ENCODE measurements at places on chromosomes 2 and 18.

- no peak for DNase-seq
- H3K36me3 ChIP-seq = no peaks in the 10 kb centered on the region
- H3K4me1 ChIP-seq = no peaks in the 10 kb centered on the region
- no peak overlapping the region for H3K4me3 ChIP-seq
These were observed 7.7 kb downstream of the FAM228A start for GRCh38 chr2:24182507-24182906.

DNA sequence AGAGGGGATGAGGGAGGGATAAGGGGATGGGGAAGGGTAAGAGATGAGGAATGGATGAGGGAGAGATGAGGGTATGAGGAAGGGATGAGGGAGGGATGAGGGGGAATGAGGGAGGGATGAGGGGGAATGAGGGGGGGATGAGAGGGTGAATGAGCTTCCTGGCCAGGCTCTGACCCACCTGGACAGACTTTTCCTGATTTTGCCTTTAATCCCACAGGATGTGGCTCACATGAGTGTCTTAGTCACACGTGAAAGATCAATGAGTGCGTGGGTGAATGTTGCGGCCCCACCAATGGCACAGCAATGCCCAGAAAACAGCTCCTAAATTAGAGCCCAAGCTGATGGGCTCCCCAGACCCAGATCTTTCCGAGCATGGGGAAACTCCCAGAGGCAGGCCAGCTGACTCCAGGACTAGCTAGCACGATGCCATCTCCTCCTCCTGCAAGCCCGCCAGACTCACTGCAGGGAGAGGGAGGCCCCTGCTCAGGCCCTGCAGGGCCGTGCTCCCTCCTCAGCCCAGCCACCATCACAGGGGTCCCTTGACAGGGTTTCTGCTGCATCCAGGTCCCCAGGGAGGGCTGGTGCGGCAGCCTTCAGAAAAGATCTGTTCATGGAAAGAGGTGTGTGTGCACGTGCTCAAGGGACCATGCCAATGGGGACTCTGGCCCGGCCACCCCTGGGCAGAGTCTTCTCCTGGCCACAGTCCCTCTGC is 41.4 kb downstream of the AQP12A start:
- H3K27ac ChIP-seq = no peak overlapping the region
- DNase-seq = no peak
- peaks cover 14% of the 10 kb centered on the region for H3K4me1 ChIP-seq
- H3K27me3 ChIP-seq = no peaks in the 10 kb centered on the region

DNA sequence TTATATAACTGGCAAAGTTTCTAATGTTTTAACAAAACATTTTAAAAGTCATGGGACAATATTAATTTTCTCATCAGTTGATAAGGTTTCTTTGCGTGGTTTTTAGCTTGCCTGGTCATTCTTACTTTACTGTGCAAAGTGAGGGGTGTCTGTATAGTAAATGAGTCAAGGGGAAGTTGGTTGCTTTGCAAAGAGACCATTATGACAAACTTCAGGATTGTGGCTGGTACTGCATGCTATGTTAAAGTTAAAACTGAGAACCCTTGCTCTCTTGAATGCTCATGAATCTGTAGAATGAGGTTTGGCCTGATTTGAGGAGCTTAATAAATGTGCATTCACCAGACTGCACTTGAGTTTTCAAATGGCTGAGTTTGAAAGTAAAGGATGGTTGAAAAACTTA is 47.0 kb downstream of the COL4A4 start:
- DNase-seq = no peak
- no peaks in the 10 kb centered on the region for H3K27me3 ChIP-seq
- no peaks in the 10 kb centered on the region for H3K4me1 ChIP-seq
- no peak overlapping the region for H3K4me3 ChIP-seq

DNA sequence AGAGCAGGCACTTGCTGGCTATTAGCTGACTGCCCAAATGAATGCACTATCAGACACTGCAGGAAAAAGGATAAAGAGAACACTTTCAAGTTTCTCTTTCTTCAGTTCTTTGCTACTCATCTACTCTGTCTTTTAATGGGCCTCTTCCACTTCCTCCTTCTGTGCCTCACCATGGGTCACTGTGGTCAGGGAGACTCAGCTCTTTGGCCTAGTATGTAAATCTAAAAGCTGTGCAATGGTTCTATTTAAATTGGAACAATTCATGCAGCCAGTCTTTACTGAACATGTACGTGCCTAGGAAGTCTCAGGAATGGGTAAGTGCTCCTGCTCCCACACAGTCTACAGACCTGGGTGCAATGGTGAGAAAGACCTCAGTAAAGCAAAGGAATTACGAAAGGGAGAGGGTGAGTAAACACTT is 79.1 kb upstream of the DNMT3A start:
- H3K27ac ChIP-seq = no peak overlapping the region
- no peak overlapping the region for H3K4me3 ChIP-seq
- H3K27me3 ChIP-seq = no peaks in the 10 kb centered on the region
- peaks cover 6% of the 10 kb centered on the region for H3K36me3 ChIP-seq
- no peaks in the 10 kb centered on the region for H3K4me1 ChIP-seq

GRCh38 chr18:840516-840915 is 28.5 kb upstream of the YES1 start:
- H3K4me1 ChIP-seq = peaks cover 4% of the 10 kb centered on the region
- no peaks in the 10 kb centered on the region for H3K27me3 ChIP-seq
- DNase-seq = no peak

DNA sequence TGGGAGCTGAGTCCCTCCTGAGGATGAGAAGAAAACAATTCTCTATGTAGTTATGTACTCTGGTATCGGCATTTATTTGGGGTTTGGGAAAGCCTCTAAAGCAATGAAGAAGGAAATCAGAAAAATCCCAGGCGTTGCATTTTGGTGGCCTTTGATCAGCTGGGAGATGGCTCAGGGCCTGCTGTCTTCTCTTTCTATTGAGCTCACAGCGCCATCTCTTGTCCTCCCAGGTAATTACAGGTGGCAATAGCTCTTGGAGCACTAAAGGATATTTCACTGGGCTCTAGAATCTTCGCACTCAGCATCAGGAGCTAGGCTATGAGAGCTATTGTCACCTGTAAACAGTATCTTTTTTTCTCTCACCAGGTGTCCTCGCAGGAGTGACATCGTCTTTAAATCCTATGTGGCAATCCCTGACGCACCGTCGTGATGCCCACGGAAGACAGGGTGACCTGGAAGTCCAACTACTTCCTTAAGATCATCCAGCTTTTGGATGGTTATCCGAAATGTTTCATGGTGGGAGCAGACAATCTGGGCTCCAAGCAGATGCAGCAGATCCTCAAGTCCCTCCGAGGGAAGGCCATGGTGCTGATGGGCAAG is 76.1 kb upstream of the PMAIP1 start:
- H3K36me3 ChIP-seq = no peaks in the 10 kb centered on the region
- no peaks in the 10 kb centered on the region for H3K4me1 ChIP-seq
- DNase-seq = peak; percentile 70
- H3K27me3 ChIP-seq = no peaks in the 10 kb centered on the region
- no peak overlapping the region for H3K4me3 ChIP-seq

- no peak overlapping the region for H3K27ac ChIP-seq
- H3K4me1 ChIP-seq = peaks cover 3% of the 10 kb centered on the region
- H3K27me3 ChIP-seq = no peaks in the 10 kb centered on the region
These were observed 122.8 kb downstream of the TMEM18 start for GRCh38 chr2:554444-554843.

DNA sequence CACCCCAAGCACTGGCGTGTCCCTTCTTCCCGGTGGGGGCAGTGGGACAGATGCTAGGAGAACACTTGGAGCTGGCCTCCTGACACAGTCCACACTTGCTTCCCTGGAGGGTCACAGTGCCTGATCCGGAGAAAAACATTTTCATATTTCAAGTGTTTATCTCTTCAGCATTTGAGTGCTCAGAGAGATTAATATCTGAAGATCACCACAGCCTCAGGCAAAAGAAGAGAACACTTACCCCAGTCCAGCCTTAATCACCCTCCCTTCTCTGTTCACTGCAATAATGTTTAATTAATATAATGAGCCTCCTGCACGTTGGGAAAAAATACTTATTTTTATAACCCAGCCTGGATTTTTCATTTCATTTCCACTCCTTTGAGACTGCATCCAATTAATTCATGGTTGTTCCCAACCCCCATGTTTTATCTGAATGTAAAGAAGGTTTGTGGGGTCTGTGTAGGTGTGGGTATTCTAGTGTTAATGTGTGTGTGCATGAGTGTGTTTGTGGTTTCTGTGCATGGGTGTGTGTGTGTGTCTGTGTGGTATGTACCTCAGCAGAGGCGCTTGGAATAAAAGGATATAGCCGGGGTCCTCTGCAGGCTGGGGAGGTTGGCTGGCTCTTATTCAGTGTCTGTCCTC is 72.1 kb downstream of the NRP2 start:
- H3K27me3 ChIP-seq = no peaks in the 10 kb centered on the region
- peaks cover 36% of the 10 kb centered on the region for H3K4me1 ChIP-seq
- no peak for DNase-seq

- no peak overlapping the region for H3K4me3 ChIP-seq
- no peak for DNase-seq
- no peak overlapping the region for H3K27ac ChIP-seq
- H3K27me3 ChIP-seq = no peaks in the 10 kb centered on the region
- H3K36me3 ChIP-seq = peaks cover 4% of the 10 kb centered on the region
- H3K4me1 ChIP-seq = peaks cover 10% of the 10 kb centered on the region
These were observed 50.1 kb upstream of the LPIN2 start for GRCh38 chr18:3062798-3063680.

DNA sequence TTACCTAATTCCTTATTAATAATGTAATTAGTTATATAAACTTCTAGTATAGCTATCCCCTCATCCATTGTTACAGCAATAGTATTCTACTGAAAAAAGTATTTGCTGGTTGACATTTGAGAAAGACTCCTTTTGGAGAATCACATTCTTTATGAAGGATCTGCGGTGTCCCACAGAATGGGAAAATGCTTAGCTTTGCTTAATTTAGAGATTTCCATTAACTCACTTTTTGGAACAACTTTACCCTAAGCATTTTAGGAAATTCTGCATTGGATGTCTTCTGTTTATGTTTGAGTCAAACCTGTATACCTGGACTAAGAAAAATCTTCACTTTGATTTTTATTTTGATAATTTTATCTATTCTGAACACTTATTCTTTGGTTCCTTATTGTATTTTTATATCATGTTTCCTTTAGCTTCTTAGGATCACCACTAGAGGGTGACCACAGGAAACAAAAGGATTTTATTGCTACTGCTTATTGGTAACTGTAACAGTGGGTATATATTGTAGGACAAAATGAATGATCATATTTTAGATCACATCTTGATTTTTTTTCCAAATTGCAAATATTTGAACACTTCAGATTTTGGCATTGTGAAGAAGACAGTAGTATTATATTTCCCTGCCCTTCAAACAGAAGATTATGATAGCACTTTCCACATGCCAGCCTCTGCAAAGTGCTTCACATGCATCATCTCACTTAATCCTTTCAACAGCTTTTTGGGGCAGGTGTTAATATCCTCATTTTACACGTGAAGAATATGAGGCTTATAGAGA is 79.6 kb downstream of the MIB1 start:
- H3K4me1 ChIP-seq = no peaks in the 10 kb centered on the region
- no peaks in the 10 kb centered on the region for H3K27me3 ChIP-seq
- H3K27ac ChIP-seq = no peak overlapping the region
- no peak for DNase-seq
- H3K4me3 ChIP-seq = no peak overlapping the region

DNA sequence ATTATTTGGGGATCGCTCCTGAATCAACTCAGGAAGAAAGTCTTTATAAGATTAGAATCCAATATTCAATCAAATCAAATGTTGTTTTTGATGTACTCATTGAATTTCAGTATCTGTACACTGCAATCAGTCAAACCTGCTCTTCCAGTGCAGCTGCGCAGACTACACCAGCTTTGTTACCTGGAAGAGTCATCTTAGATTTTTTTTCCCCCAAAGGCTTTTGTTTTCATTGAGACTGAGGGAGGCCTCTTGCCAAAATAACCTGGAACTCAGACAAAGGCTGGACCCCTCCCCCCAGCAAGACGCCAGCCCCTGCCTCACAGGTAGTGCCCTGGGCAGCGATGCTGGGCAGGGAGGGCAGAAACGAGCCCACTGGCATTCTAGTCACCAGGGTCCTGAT is 74.8 kb downstream of the ARHGEF4 start:
- H3K36me3 ChIP-seq = peaks cover 27% of the 10 kb centered on the region
- H3K4me1 ChIP-seq = peaks cover 18% of the 10 kb centered on the region
- H3K27ac ChIP-seq = no peak overlapping the region
- H3K4me3 ChIP-seq = no peak overlapping the region
- DNase-seq = no peak
- H3K27me3 ChIP-seq = peaks cover 2% of the 10 kb centered on the region

DNA sequence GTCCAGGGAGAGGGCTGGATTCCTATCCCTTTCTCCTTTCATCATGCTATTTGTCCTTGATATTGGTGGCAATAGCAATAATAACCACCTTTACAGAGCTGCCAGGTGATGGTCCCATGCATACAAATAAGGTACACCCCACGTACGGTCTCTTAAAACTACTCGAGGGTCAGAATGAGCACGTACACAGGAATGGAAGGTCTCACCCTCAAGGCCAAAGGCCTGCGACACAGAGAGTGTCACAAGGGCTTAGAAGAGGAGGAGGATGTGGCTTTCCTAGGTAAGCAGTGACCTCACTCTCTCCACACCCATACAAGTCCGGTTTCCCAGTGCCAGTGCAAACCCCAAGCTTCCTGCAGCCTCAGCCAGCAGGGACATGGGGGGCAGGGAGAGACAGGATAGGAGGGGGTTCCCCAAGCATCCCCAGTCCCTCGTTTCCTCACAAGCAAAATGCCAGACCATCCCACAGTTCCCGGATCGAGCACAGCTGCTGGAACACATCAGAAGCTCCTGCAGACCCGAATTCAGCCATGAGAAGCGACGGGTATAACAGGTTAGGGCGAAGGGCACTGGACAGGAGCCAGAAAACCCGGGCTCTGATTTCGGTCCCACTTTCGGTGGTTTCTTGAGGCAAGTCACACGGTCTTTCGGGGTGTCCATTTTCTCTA is 49.2 kb downstream of the PLB1 start:
- no peaks in the 10 kb centered on the region for H3K27me3 ChIP-seq
- H3K36me3 ChIP-seq = no peaks in the 10 kb centered on the region
- no peak overlapping the region for H3K27ac ChIP-seq
- no peak overlapping the region for H3K4me3 ChIP-seq
- DNase-seq = no peak
- H3K4me1 ChIP-seq = peaks cover 17% of the 10 kb centered on the region

GRCh38 chr18:46809145-46809544 is 52.3 kb upstream of the ST8SIA5 start:
- H3K27me3 ChIP-seq = no peaks in the 10 kb centered on the region
- no peak for DNase-seq
- H3K27ac ChIP-seq = no peak overlapping the region
- H3K4me1 ChIP-seq = no peaks in the 10 kb centered on the region
- no peaks in the 10 kb centered on the region for H3K36me3 ChIP-seq
- no peak overlapping the region for H3K4me3 ChIP-seq

DNA sequence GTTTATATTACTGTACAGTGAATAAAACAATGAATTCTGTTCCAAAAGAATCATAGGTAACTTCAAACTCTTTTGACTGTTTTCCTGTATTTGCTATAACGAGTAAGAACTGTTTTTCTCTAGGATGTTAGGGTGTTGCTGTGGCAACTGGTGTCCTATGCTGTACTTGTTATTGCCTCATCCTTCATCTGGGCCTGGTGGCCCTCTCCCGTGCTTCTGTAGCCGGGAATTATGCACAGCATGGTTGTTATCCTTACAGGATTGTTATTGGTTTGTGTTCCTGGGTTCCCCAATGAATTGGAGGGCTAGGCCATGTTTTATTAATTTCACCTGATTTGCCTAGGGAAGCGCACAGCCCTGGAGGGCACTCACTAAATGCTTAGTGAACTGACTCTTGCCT is 279.2 kb downstream of the PTPRM start:
- no peaks in the 10 kb centered on the region for H3K36me3 ChIP-seq
- no peak overlapping the region for H3K4me3 ChIP-seq
- no peak overlapping the region for H3K27ac ChIP-seq
- DNase-seq = no peak

- no peaks in the 10 kb centered on the region for H3K36me3 ChIP-seq
- peaks cover 16% of the 10 kb centered on the region for H3K4me1 ChIP-seq
- DNase-seq = no peak
These were observed 38.1 kb downstream of the NAPG start for GRCh38 chr18:10563886-10564285.

Data from spinal cord (tissue), 10 donors.